ENCODE measurements at places on chromosomes 2 and 18.

DNA sequence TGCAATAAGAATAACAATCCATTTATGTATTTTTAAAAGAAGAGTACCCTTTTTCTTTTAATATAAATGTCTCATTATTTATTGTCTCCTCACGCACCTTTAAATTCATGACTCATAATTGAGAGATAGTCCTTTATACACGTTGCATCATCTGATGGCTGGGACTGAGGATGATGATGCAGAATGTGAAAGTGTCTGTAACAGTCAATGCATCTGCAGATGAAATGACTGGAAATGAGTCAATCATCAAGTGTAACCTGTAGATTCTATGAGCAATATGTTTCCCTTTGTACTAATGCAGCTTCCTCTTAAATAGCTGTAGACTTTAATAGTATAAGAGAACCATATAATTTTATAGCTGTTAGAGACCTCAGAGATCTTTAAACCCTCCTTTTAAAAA lies 26.1 kb upstream of the SYT4 start:
- no peak for DNase-seq

DNA sequence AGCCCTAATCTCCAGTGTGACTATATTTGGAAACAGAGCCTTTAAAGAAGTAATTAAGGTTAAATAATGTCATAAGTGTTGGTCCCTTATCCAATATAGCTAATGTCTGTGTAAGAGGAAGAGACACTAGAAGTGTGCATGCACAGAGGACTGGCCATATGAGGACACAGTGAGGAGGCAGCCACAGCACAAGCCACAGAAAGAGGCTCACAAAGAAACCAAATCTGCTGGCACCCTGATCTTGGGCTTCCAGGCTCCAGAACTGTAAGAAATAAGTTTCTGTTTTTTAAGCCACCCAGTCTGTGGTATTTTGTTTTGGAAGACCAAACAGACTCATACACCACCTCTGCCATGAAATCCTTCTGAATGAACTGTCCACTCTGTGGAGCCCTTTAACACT lies 186.4 kb upstream of the SLC39A10 start:
- DNase-seq = no peak

- DNase-seq = no peak
These were observed 117.6 kb downstream of the POLE4 start for GRCh38 chr2:75076088-75076487.

DNA sequence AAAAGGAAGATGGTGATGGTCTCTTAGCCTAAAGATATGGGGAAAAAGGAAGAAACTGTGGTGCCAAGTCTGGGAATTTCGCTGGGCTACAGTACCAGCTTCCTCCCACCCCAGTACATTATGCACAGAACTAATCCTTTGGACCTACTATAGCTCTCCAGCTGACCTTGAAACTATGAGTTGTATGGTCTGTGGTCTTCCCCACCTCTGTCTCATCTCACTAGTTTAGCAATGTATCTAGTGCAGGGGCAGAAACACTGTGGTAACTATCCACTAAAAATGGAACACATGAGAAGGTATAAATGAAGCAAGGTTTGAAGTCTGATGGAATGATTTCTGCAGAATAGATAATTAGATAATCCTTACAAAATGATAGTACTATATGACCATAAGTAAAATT lies 190.4 kb upstream of the CCDC150 start:
- no peak for DNase-seq
